ENCODE measurements at places on chromosomes 16 and 17. TPM values are rescaled to one million over a fixed set of nuclear protein-coding genes. Genes with fewer than 3 reads are reported as not detected.

Gene CPHXL2
- not detected for total RNA-seq

Gene NSMCE1
- 69.0 TPM for total RNA-seq

Gene NOXO1
- total RNA-seq = 1.8 TPM

Gene HP
- total RNA-seq = not detected

Gene CEP20
- 47.3 TPM for total RNA-seq

Gene CEP95
- 71.0 TPM for total RNA-seq

Gene OSGIN1
- total RNA-seq = 1.1 TPM

Gene SLC35G6
- not detected for total RNA-seq

Gene KAT7
- total RNA-seq = 92.5 TPM

Gene SRCIN1
- 0.11 TPM for total RNA-seq

All from activated naive CD8-positive, alpha-beta T cell treated with anti-CD3 and anti-CD28 coated beads, Interleukin-2, amount 10 ng/mL, durations not matched to agents 7 days and 5 days (primary cell).